ENCODE measurements at places on chromosomes 16 and 17. TPM values are rescaled to one million over a fixed set of nuclear protein-coding genes. Genes with fewer than 3 reads are reported as not detected.

DNA sequence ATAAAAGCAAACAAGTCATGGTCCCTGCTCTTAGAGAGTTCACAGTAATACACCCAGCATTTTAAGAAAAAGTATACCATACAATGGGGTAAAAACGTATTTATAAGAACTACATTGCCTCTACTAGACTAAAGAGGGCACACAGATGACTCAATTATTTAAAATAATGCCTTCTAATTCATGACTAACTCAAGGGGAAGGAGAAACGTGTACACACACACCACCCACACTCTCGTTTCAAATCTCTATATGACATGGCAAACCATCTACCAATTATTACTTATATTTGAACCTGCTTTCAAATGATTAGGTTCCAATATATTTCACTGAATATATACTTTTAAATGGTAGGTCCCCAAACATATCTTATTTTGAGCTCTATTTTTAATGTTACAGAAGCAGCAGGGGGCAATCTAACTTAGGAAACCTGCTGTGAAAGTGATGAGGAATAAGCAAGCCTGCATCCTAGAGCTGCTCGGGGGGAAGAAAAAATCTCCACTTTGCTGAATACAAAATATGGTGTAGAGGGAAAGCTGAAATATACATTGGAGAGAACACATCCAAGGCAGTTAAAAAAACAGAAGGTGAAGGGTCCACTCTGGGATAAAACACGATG, 232.4 kb upstream of the PSMD7 start:
- no peak for DNase-seq

- DNase-seq: no peak
Measured at GRCh38 chr17:74435775-74436359, 4.0 kb downstream of the GPRC5C start.

DNA sequence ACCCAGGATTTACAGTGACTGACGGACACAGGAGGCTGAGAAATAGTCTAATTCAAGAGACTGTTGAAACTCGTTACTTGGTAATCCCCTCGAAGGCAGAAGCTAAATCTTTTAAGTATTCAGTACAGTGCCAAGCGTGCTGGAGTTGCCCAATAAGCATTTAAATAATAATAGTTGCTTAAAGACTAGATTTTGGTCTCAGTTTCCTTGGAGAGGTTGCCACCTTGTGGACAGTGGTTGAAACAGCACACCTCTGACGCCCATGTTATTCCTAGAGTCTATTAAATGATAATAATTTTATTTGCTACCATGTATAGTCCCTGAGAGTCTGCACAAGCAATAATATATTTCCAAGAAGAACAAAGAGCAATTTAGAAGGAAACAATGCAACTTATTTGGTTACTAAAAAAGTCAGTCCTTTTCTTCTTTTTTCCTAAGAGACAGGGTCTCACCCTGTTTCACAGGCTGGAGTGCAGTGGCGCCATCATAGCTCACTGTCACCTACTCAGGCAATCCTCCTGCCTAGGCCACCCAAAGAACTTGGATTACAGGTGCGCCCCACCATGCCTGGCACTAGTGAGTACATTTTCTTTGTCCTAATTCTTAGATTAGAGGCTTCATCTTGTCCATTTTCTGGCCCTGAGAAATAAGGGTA, 138.0 kb upstream of the NUDT7 start:
- peak; percentile 60 for DNase-seq

GRCh38 chr16:49330562-49331201, 42.9 kb upstream of the C16orf78 start:
- DNase-seq: no peak

DNA sequence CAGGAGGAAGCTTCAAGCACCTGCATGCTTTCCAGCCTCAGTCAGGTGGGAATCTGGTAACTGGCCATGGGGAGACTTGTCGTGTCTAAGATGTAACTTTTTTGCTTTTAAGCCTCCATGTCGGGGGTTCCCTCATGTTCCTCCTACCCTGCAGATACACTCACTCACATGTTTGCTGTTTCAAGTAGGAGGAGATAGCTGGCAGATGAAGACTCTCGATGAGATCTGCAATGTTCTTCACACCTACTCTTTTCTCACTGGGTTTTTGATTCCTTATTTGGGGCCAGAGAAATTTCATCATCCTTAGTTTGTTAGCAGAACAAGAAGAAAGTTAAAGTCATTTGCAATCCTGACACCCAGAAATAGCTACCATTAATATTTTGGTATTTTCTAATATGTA, 24.7 kb downstream of the UTP4 start:
- no peak for DNase-seq

GRCh38 chr16:82995924-82996441, 369.2 kb downstream of the CDH13 start:
- peak; percentile 40 for DNase-seq

GRCh38 chr16:86221085-86221484, 289.2 kb upstream of the FOXF1 start:
- DNase-seq: no peak

- DNase-seq: no peak
Measured at GRCh38 chr17:5211458-5211857, 19.8 kb upstream of the ZNF594 start.

DNA sequence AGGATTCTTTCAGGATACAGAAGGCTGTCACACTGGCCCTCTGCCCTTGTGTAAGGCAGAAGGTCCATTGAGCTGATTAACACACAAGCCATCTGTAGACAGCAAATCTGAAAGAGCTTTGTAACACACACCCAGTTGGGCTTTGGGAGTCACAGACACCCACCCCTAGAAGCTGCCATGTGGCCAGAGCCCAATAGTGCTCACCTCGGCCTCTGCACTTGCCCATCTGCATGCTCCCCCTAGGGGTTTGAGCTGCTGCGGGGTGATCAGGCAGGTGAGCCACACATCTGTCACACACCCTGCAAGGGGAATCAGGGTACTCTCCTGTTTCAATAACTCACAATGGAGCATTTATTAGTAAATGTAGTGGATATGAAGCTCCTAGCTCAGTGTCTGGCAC, 138.3 kb downstream of the CHD9NB start:
- no peak for DNase-seq

DNA sequence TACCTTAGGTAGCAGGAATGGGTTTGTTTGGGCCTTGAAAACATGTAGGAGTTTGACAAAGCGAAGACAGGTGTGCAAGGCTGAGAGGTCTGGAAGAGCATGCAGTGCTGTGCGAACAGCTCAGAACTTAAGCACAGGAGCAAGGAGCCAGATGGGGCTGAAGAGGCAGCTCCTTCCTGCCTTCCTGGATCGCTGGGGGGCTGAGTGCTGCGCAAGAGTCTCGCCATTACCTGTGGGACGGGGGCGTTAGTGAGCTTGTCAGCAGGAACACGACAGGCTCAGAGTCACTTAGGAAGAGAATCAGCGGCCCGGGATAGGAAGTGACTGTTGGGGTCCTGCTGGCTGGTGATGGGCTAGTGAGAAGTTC, 464 bp upstream of the MRM1 start:
- DNase-seq: no peak

DNA sequence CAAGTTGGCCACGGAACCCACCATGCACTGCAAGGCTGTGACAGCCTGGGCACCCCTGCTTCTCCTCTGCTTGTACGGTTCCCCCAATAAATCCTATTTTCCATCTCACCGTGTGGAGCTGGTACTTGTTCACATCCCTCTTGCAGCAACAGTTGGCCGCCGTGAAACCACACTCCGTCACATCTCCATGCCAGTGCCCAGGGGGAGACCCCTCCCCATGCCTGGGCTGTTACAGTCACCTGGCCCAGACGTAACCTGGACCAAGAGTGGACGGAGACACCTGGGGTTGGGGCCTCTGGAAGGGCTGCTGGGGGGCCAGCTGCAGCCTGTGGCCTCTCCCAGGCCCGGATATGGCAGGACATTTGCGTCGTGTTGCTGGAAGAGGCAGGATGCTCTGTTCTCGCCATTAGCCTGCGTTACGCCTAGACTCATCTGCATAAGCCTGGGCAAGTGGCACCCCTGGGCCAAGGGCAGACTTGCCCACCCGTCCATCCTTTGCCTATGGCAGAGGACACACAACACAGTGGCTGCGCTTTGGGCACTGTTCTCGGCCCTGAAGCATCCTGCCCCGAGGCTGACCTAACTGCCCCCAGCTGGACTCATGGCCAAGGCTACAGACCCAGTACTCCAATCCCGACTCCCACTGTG, 14.2 kb upstream of the KREMEN2 start:
- DNase-seq: no peak

DNA sequence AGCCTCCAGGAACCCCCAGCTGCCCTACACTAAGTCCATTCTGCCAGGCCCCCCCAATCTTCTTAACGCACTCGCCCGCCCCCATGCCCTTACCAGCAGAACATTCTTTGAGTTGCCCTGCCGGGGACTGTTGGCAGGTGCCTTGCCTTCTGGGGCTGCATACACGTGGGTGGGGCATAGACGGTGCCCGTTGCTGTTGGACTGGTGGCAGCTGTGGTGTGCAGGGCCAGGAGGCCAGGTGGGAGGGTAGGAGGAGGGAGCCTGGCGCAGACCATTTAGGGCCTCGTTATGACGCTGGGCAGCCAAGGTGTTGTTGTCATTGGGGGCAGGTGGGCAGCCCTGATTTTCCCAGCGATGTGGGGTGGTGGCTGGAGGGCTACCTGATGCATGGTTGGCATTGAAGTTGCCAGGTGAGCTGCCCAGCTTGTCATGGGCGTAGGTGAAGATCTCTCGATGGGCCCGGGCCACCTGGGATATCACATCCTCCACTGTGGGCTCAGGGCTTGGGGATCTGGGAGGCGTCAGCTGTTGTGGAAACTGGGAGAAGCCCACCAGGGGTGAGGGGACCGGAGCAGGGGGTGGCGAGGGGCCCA, 4.9 kb downstream of the NR1D1 start:
- DNase-seq: no peak

- no peak for DNase-seq
Measured at GRCh38 chr16:12703935-12704334, 99.8 kb downstream of the CPPED1 start.

GRCh38 chr17:40121181-40122135, at the start of gene MSL1:
Gene MSL1, plus strand, starts transcription at chr17:40121971. Its CDS starts 642 bp downstream, at chr17:40122613.
- peak; percentile 80 for DNase-seq

DNA sequence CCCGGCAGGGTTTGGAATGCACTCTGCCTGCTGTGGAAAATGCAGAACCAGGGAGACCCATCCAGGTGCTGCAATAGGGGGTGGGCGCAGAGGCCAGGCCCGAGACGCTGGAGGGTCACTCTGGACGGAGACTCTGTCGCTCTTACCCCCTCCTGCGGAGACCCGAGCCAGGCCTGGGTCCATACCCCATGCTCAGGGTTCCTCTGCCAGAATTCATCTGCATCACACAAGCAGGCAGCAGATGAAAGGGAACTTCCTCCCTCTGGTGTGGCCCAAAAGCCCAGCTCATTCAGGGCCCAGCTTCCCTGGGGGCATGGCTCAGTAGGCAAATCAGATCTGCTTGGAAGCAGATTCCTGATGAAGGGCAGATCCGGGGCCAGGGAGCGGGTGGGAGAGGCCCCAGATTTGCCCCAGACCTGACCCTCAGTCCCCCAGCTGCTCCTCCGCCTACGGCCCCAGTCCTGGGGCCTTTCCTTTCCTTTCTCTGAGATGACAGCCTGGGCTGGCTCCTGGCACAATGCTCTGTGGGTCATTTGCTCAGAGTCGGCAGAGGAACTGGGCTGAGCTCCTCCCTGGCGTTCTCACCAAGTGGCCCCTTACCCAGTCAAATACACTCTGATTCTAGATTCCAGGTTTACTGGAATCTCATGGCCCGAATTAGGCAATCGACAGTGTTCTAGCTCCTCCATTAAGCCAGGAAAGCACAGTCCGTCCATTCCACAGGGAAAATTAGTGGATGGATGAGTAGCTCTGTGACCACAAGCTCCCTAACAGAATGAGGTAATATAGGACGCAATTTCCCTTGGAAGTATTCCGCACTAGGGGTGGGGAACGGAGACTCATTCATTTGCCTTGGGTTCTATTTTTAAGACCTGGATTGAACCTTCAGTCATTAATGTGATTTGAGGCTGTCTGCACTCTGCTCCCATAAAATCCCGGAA, 19.1 kb upstream of the RASD1 start:
- no peak for DNase-seq

DNA sequence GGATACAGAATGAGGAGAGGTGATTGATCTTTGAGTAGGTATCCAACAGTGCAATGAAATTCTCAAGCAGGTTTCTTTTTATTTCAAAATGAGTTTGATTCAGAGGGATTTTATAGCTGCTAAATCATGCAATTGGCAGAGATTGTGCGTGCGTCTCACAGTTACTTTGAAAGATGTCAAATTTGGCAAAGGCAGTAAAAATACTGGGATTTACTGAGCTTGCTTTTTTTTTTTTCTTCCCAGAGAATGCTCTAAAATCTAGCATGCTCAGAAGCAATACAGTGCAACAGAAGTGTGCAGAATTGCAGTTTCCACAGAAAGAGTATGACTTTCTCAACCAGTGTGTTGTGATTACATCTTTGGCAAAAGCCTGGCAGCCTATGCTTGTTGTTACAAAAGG, 410.7 kb upstream of the GOT2 start:
- peak; percentile 73 for DNase-seq

- no peak for DNase-seq
Measured at GRCh38 chr16:31409433-31409832, 16.3 kb downstream of the ITGAD start.

DNA sequence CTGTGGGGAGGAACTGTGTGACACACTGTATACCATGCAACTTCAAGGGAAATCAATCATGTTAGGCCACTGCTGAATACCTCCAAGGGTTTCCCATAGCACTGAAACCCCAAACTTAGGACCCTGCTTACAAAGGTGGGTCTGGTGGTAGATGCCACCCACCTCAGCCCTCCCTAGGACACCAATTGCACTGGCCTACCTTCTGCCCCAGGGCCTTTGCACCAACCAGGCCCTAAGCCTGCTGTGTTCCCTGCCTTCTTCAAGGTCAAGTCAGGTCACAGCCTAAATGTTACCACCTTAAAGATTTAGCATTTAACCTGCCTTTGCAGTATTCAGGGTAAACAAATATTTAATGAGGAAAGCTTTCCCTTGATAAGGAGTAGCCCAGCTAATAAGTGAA, 185.8 kb downstream of the ZFHX3 start:
- no peak for DNase-seq

- no peak for DNase-seq
Measured at GRCh38 chr17:12230481-12231354, 210.0 kb downstream of the MAP2K4 start.

KRT16 gene
- total RNA-seq: 142 TPM

KRTAP2-2 gene
- 6.5 TPM for total RNA-seq

HOXB2 gene
- total RNA-seq: 4.9 TPM

CLDN6 gene
- total RNA-seq: 0.59 TPM

IL4R gene
- 14.0 TPM for total RNA-seq

ALOX12B gene
- 10.9 TPM for total RNA-seq

LGALS9 gene
- total RNA-seq: 4.8 TPM

NPTX1 gene
- 0.30 TPM for total RNA-seq

AXIN2 gene
- total RNA-seq: 29.9 TPM

GPR179 gene
- 0.10 TPM for total RNA-seq

Data from skin of body (tissue), 3 donors.